Head of caudate nucleus (tissue), 42 donors: ENCODE measurements at places on chromosomes 3 and 15.

DNA sequence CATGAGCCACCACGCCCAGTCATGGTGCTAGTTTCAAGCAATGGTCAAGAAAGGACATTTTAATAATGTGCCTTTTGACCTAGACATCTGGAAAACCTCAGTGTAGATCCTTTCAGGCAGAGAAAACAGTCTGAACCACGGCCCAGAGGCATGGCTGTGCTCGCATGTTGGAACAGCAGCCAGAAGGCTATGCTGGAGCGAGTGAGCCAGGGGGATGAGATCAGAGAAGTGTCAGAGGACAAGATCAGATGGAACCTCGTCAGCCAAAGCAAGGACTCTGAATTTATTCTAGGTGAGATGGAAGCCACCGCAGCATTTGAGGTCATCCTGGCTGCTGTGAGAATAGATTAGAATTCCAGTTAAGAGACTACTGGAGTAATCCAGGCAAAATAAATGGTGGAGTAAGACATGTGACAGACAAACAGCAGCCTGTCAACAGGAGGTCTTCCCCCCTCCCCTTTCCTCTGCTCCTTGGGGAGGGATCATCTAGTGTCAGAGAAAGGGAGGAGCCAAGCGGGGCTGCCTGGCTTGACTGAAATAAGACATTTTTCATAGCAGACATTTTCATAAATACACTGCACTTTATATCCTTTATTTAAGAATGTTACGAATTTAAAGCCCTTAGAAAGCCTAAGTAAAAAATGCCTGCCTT, 40.4 kb upstream of the ACKR4 start:
- no peak for DNase-seq

DNA sequence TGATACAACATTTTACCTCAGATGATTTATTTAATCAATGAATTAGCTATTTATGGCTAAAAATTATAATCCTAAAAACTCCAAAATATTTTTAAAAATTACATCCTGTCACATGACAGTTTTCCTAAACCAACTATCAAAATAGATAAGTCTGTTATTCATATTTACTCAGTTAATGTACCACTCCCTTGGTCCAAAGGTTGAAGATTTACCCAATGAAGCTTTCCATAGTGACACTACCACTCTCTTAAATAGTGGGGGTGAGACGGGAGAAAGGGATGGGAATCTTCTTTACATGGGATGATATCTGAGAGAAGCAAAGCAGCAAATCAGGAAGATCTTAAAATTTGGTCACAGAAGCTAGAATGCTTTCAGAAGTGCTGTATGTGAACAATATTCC, 30.5 kb downstream of the XRN1 start:
- DNase-seq: no peak

DNA sequence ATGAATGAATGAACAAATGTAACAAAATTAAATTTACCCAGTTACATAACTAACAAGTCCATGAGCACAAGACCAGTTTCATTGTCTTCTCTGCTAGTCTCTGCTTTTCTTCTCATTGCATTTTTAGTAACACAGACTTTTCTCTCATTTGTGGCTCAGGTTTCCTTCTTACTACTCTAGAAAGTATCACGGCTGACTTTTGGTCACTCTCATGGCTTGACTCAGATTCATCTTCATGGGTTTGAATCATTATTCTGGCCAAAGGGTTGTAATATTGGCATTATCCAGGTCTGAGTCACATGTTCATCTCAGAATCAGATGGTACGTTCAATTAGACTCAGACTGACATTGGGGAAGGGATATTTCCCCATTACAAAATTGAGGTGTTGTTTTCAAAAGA, 121.5 kb upstream of the SATB1 start:
- no peak for DNase-seq

DNA sequence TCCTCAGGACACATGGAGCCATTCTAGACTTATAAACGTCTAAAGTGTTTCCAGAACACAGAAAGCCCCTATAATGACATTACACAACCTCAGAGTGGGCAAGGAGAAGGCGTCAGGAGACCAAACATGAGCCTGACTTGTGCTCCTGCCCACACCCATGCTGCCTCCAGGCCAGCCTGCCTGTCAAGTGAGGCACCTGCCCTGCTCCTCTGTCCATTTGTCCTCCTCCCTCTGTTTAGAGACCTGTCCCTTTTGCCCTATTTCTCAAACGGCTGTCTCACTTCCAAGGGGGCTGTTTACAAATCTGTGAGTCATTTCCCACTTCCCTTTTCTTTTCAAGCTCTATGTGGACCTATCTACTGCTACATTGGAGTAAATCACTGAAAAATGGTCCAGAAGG, 21.0 kb downstream of the ZDHHC3 start:
- DNase-seq: no peak

GRCh38 chr3:141798448-141798845, 35.2 kb downstream of the GRK7 start:
- no peak for DNase-seq

DNA sequence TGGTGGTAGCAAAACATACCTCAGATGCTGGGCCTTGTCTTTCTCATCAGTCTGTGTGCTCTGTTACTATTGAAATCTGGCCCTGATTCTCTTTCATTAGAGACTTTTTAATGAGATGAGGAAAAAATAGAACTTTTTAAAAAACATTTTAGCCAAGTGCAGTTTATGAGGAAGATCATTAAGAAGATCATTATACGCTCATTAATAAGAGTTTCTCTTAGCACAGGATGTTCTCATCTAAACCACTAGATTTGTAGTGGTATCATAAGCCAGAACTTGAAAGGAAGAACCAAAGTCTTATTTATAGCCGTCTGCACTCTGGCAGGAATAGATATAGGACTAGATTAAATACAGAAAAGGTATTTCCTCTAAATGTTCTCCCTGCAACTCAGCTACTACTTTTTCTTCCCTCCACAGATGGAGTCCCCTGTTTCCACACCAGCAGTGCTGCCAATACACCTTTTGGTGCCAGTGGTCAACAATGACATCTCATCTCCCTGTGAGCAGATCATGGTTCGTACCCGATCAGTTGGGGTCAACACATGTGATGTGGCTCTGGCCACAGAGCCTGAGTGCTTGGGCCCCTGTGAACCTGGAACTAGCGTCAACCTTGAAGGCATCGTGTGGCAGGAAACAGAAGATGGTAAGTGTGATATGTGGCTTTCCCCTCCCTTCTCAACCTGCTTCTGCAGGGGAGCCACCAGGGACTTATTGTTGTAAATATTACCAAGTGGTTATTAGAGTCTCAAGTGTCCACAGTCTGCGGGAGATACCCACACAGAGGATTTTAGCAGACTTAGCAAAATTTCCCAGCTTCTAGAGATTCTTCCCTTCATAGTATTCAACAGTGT, 152.8 kb downstream of the RBPMS2 start:
- no peak for DNase-seq

DNA sequence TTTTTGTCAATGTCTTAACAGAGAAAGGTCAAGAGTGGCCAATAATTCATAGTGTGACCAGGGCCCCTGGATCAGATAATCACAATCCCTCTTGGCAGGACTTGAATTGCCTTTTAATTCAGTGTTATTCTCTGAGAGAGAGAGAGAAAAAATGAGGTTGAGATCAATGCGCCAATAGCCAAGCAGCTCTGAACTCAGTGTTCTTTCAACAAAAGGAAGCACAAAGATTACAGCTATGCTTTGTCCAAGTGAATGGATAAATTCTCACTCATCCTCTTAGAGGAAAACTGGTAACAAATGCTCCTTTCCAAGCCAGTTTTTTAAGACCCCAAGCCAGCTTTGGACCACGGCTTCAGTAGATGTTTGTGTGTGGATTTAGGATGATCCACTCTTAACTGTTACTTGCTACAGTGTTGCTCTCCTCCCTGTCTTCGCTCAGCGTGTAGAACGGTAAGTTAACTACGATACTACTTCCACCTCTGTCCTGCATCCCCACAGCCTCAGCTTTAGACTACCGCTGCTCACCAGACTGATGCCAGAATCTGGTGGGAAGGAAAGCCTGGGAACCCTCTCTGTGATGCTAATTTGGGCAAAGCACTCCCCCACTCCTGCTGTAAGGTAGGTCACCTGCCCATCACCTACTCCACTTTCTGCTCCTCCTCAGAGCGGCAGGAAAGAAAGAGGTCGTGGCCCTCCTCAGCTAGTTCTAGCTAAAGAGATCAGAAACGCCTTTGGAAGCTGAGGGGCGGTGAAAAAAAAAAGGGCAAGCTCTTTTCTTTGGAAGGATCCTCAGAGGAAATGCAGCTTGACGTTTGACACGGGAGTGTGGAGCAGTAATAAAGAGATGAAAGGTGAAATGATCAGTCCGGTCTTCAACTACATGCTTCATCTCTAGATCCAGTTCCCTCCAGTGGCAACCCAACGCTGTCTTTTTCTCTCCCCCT, 46.8 kb upstream of the LPP start:
- DNase-seq: no peak

- DNase-seq: no peak
These were observed 3.7 kb downstream of the FAM162A start for GRCh38 chr3:122387709-122388108.

DNA sequence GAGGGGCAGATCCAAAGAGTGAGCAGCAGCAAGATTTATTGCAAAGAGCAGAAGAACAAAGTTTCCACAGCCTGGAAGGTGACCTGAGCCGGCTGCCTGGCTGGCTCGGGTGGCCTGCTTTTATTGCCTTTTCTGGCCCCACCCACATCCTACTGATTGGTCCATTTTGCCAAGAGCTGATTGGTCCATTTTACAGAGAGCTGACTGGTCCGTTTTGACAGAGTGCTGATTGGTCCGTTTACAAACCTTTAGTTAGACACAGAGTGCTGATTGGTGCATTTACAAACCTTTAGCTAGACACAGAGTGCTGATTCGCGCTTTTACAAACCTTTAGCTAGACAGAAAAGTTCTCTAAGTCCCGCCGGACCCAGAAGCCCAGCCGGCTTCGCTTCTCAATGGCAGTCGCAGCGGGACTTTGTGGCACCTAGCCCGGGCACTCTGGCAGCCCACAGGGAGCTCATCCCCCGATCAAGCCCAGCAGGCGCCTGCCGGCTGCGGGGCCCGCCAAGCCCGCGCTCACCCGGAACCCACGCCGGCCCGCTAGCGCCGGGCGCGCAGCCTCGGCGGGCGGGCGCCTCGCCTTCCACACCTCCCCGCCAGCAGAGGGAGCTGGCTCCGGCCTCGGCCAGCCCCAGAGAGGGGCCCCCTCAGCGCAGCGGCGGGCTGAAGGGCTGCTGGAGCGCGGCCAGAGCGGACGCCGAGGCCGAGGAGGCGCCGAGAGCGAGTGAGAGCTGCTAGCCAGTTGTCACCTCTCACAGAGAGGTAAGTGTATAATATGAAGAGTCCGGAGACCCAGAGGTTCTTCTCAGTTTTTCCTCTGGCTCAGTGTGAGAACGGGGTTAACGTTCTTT, 339.2 kb downstream of the CHL1 start:
- peak; percentile 14 for DNase-seq

DNA sequence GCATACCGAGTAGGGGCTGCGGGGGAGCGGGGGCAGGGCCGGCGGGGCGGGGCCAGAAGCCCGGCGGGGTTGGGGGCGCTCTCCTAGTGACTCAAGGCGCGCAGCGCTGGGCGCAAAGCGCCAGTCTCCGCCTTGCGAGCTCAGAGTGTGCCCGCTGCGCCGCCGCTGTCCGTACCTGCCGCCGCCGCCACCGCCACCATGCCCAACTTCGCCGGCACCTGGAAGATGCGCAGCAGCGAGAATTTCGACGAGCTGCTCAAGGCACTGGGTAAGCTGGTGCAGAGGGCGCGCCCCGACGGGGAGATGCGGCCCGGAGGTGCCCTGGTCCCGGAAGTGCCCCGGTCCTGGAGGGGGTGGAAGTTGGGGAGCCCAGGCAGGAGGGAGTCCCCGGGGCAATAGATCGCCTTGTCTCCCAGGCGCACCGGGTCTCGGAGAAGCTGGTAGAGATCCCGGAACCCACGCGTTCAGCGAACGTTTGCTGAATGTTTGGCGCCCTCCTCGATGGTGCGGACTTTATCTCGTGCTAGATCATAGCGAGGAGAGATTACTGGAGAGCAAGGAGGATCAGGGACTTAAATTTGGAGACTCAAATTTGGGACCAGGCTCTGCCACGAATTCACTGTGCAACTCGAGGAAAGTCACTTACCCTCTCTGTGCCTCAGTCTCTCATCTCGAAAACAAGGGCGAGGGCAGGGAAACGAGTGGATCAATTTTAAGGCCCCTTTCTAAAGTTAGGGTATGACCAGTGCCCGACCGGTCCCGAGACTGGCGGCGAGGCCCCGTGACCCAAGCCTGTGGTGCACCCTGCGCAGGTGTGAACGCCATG, at the start of gene CRABP1:
TSS of gene CRABP1 (plus strand) at position 123 of the 826 bp plus-strand sequence. CDS start at position 199, 76 bp downstream.
- DNase-seq: no peak

DNA sequence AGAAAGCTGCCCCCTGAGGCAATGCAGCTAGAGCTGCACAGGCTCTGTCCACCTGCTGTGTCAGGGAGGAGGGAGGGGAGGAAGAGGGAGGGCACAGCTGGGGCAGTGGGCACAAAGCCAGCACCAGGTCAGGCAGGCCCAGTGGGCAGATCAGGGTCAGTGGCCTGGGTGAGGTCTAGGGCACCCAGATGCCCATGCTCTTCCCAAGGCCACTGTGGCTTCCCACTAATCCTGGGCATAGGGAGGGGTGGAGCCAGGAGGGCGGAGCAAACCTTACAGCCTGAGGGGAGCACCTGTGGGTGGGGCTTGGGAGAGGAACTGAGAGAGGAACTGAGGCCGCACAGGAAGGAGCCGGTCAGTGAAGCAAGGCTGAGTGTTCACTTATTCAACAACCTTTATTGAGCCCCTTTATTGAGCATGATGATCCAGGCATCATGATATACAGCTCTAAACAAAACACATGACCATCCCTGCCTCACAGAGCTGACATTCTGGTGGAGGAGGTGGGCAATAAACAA, 55.0 kb downstream of the RHCG start:
- DNase-seq: no peak

DNA sequence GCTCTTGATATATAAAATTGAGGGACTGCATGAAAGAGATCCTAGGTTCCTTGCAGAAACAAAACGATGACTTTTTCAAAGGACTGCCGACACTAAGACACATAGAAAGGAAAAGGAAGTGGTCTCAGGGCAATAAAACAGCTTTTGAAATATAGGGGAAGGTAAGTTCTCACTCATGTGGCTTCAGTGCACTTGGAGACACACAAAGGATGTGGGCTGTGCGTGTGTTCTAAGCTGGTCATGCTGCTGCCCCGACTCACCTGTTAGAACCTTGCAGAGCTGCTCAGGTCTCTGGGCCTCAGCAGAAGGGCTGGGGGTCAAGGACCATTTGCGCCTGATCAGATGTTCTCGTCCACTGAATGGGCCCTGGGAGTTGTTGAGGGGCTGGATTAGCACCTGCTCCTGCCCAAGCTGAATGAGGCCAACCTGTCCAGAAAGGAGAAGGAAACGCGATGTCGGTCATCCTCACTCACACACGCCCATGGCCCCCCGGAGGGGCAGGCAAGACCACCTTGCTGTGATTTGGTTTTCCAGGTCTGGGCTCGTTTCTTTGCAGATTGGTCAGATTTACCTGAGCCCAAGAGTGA, 11.1 kb downstream of the ADAMTS17 start:
- DNase-seq: no peak
